ENCODE measurements at places on chromosomes 4 and X.

- DNase-seq, result no peak
These were observed 122.3 kb downstream of the TEX13A start for GRCh38 chrX:105098201-105098600.

GRCh38 chr4:105306158-105306781 is 159.6 kb downstream of the TET2 start:
- no peak for DNase-seq

DNA sequence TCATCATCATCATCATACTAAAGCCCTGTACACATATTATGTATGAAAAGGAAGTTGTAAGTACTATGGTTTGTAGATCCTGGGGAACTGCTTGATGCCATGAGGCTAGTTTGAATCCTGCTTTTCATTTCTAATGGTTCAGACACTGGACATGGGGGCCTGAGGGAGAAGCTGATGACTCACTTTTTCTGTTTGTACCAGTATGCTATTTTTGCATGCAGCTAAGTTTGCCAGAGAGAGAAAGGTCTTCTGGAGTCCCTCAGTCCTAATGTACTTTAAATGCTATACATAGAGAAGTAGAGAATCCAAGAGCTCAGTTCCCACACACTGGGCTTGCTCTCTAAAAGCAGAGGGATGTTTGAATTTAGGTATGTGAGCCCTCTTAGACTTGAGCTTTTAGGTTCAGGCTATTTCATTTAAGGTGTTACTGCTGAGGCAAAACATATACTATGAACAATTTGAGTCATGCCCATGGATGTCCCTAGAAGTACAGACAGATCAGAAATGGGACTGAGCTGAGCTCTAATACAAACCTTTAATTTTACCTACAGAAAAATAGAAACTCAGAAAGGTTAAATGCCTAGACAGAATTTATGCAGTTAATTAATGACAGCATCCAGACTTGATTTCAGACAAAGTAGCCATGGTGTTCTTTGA is 17.6 kb upstream of the HS3ST1 start:
- DNase-seq, result no peak

GRCh38 chrX:150365051-150365989 is 2.2 kb downstream of the MAMLD1 start:
- DNase-seq, result no peak

DNA sequence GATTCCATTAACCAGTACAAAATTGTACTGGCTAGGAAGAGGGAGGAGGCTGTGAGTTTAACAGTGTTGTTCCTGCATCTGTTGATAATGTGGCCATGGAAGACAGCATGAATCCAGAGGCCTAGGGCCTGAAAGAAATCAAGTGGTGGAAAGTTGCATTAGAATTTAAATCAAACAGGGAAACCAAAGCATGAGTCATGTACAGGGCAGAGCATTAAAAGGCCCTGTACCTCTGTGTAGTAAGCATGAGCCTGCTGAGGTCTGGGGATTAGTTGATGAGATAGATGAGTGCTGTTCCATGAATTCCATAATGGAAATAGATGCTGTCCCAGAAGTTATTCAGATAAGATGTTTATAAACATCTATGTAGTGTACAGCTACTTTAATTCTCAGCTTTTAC is 58.3 kb downstream of the MID1IP1 start:
- no peak for DNase-seq

DNA sequence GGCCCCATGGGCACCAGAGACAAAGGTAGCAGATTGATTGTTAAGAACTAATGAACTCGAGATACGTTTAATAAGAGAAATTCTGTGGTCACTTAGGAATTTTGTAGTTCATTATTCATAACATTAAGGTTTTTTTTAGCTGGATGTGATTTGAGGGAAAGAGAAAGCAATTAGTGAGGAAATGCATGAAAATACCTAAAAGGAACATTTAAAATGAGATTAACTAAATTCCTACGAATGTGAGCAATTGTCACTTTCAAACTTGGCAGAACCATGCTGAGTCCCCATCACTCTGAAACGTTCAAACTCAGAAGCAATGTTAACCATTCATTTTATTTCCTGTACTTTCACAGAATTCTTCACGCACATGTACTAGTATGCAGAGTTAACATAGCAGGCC is 5.9 kb downstream of the PRMT9 start:
- DNase-seq, result no peak
